Type B pancreatic cell (in vitro differentiated cells): ENCODE measurements at places on chromosomes 7 and 10.

GRCh38 chr7:36838616-36839225 lies 114.4 kb upstream of the AOAH start:
- no peak for DNase-seq

- no peak for DNase-seq
Observed at GRCh38 chr10:48287417-48288391, 13.2 kb upstream of the FRMPD2 start.

GRCh38 chr10:4656576-4657194 lies 169.3 kb upstream of the AKR1E2 start:
- DNase-seq, result no peak

DNA sequence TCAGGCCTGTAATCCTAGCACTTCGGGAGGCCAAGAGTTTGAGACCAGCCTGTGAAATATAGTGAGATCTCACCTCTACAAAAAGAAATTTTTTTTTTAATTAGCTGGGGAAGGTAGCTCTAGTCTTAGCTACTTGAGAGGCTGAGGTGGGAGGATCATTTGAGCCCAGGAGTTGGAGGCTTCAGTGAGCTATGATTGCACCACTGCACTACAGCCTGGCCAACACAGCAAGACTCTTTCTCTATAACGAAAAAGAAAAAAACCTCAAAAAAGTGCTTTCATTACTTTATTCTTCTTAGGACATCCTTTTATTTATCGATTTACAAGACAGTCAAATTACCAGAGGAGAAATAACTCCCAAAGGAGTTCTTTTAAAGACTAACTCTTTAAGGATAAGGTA lies 49.4 kb upstream of the EXOC4 start:
- no peak for DNase-seq

DNA sequence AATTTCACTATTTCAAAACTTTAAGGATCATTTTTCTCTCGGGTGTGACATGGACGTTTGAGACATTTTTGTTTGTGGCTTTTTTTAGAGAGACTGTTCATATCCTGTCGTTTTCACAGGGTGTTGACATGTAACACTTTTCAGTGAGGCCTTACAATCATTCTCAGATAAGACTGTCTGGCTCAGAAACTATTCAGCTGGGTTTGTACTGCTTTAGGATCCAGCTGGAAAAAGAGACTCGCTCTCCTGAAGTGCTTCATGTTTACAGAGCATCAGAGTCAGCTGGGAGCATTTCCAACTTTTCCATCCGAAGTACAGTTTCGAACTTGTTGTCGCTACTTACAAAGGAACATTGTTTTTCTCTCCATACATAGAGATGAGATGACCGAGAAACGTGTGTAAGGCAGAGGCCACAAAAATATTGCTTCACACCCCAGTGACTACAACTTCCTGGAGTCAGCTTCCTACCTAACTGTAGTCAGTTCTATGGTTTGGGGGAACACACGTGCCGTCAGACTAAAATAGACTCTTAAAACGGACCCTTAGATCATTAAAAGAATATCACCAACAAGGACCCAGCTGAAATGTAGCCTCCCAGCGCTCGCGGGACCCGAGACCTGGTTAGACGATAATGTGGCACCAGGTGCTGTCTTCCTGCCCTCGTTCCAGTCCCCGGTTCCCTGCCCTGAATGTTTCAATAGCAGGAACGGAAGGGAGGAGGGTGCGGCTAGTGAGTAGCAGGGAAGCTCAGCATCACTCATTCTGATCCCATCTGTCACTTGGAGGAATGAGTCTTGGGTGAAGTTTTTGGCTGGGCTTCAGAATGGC lies 78.0 kb downstream of the MKI67 start:
- DNase-seq, result no peak

GRCh38 chr10:74244097-74244685 lies 93.2 kb downstream of the ADK start:
- no peak for DNase-seq

DNA sequence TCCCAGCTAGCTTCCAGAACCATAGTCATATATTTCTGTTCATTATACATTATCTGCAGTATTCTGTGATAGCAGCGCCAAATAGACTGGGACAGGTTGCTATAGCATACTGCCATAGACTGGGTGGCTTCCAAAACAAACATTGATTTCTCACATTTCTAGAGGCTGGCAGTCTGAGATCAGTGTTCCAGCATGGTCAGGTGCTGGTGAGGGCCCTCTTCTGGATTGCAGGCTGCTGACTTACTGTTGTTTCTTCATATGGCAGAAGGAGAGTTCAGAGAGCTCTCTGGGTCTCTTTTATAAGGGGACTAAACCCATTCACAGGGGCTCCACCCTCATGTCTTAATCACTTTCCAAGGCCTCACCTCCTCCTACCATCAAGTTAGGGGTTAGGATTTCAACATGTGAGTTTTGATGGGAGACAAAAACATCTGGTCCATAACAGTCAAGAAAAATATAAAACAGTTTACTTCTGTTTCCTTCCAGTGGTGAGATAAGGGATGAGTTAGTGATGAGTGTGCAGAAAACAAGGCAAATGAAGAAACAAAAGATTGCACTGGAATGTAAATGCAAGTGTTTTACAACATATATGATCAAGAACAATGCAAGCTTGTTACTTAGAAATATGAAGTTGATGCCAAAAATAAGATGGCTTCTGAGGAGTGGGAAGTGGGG lies 399.0 kb upstream of the C7orf33 start:
- no peak for DNase-seq

- no peak for DNase-seq
Observed at GRCh38 chr10:28947171-28947570, 269.9 kb downstream of the BAMBI start.

DNA sequence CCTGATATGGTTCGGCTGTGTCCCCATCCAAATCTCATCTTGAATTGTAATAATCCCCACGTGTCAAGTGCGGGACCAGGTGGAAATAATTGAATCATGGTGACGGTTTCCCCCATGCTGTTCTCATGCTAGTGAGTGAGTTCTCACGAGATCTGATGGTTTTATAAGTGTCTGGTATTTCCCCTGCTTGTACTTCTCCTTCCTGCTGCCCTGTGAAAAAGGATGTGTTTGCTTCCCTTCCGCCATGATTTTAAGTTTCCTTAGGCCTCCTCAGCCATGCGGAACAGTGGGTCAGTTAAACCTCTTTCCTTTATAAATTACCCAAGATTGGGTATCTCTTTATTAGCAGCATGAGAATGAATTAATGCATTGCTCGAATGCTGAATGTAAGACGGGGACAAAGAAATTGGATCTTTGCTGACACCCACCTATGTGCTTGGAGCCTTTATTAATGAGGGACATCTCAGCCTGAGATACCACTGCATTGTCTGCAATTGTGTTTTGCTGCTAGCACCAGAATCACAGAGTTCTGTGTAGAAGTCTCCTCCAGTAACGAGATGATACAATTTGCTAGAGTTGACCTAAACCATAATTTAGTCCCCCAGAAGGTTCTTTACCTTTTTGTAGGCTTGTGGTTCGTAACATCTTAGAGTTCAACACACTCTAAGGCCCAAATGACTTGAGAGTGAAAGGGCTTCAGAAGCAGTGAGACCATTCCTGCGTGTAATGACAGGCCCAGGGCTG lies 28.6 kb downstream of the SLC35B4 start:
- DNase-seq, result no peak
